CD4-positive, alpha-beta T cell treated with Interleukin-6 for 4 hours (primary cell): ENCODE measurements at places on chromosomes 7 and 10.
A peak's percentile ranks its signal among the peaks of the same experiment; 100 is the strongest.

GRCh38 chr10:91700788-91701444 is 68.0 kb upstream of the PPP1R3C start:
- no peak for DNase-seq

DNA sequence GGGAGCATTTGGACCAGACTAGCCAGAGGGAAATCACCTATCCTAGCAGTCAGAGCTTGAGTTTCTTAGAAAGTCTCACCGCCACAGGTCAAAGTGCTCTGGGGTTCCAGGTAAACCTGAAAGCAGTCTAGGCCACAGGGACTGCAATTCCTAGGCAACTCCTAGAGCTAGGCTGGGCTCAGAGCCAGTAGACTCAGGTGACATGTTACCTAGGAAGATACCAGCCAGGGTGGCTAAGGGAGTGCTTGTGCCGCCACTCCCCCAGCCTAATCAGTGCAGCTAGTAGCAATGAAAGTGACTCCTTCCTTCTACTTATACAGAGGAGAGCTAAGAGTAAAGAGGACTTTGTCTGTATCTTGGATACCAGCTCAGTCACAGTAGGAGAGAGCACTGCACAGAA is 348.7 kb upstream of the HPS1 start:
- DNase-seq: no peak

GRCh38 chr10:33900596-33900995 is 566.1 kb upstream of the NRP1 start:
- DNase-seq: no peak

- no peak for DNase-seq
Measured at GRCh38 chr7:137069249-137069963, 201.0 kb downstream of the CHRM2 start.

GRCh38 chr10:63760708-63761047 is 239.5 kb downstream of the REEP3 start:
- DNase-seq: no peak

GRCh38 chr10:114893251-114893650 is 44.7 kb upstream of the TRUB1 start:
- no peak for DNase-seq

GRCh38 chr10:21402606-21403083 is 122.8 kb downstream of the SKIDA1 start:
- no peak for DNase-seq

DNA sequence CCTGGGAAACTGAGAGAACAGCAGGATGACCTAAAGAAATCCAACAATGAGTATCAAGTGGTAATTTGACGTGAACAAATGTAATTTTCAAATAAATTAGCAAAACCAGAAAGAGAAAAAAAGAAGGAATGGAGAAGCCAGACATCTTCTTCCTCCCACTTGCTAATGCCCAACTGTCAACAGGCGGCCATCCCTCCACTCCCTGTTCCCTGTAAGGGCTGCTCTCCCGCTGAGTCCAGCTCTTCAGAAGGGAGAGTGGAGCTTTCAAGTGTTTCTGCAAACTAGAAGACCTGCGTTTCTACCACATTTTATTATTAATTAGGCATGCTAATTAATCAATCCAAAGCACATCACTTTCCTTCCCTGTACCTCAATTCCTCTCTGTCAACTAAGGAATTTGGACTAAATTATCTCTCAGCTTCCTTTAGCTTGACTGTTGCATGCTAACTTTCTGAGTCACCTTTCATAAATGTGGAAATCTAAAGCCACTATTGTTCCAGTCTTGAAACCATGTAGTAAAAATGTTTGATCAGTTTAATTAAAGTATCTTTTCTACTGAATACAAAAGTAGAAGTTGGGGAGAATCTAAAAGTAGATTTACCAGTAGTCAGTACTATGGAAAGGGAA is 48.4 kb upstream of the CUL1 start:
- no peak for DNase-seq

DNA sequence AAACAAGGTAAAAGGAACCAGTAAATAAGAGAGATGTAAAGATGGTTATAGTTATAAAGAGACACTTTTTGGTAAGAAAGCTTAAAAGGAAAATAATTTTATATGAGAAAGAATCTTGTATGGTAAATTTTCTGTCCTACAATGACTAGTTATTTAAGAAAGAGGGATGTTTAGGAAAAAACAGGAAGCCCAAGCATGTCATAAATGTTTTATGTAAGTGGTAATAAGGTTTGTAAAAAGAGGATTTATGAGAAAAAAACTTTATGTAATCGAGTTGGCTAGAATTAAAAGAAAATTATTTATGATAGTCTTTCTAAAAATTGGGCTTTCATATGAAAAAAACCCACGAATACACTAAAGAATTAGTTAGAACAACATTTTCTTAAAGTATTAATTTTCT is 34.2 kb upstream of the CREB3L2 start:
- DNase-seq: no peak

- no peak for DNase-seq
Measured at GRCh38 chr7:98810153-98810802, 59.5 kb downstream of the TMEM130 start.

GRCh38 chr7:27197137-27198042 is 2.5 kb downstream of the HOXA13 start:
- no peak for DNase-seq

- no peak for DNase-seq
Measured at GRCh38 chr10:130040351-130040750, 70.3 kb downstream of the C10orf143 start.

DNA sequence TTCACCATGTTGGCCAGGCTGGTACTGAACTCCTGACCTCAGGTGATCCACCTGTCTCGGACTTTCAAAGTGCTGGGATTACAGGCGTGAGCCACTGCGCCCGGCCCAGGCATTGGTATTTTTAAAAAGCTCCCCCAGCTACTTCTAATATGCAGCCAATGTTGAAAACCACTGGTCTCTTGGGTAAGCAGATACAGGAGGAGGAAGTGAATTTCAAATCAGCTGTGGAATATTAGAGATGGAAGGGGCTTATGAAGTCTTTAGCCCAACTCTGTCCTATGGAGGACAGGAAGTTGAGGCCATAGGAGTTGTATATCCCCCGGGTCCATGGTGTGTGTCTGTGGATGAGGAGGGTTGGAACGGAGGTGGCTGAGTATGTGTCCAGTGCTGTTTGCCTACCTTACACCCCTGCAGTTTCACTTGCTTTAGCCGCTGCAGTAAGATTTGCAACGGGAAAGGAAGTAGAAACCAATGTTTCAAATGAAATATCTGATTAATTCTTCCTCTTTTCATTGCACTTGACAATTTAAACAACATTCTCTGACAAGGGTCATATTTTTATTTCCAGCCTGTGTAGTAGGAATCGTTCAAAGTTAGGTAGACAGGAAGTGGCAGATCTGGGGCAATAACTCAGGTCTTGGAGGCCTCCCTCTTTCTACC is 3.4 kb downstream of the PDE6C start:
- DNase-seq: no peak

GRCh38 chr10:72083790-72084459 is 4.4 kb downstream of the SPOCK2 start:
- peak; percentile 71 for DNase-seq

DNA sequence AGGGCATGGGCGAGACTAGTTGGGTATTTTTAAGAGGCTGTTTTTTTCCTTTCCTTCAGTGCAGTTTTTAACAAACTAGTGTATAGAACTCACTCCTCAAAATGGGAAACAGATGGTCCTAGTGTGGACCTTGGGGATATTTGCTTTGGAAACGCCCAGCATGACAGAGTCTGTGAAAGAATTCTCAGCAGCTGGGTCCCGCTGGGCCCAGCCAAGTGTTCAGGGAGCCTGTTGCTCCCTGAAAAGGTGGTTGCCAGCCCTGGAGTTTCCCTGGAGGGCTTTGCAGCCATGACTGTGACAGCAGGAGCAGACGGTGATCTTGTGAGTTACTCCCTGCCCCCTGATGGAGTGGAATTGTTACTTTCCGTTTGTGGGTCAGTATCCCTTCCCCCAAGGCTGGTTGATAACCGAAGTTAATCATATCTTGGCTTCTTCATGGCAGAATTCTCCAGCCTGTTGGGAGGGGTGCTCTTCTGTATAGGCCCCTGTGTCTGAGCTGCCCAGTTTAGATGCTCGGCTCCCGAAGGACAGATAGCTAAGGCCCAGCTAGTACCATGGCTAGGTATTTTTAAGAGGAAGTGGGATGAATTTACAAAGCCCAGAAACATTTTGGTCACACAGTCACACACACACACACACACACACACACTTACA is 278.6 kb upstream of the HABP2 start:
- DNase-seq: no peak

- DNase-seq: no peak
Measured at GRCh38 chr7:42456267-42456666, 219.3 kb upstream of the GLI3 start.

- no peak for DNase-seq
Measured at GRCh38 chr7:44849885-44850544, 2.1 kb upstream of the H2AZ2 start.

DNA sequence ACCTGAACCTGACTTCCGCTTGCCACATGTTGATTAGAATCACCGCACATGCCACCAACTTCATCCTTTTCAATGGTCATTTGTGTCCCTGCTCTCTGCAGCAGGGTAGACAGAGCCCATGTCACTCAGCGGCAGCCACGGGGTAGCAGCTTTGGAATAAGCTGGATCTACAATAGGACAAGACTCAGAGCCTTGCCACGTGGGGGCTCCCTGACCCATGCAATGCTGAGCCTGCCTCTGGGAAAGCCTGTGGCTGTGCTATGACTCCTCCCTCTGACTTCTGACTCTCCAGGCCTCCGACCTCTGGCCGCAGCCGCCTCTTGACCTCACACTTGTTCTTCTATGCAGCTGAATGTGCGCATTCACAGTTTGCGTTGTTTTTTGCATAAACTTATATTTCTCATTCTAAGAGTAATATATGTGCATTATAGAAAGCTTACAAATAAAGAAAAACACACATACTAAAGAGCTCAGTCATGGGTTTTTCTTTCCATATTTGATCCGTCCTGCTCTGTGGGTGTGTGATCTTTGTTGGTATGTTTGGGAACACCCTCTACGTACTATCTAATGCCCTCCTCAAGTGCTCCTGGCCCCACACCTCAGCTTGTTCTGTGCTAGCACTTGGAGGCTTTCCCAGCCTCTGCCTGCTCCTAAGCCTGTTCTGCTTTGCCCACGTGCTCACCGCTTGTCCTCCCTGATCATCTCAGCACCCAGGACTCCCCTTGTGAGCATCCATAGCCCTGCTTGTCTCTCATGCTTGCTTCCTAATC is 198.0 kb upstream of the MKI67 start:
- DNase-seq: no peak

GRCh38 chr10:118521415-118522117 is 73.9 kb downstream of the PRLHR start:
- DNase-seq: no peak

DNA sequence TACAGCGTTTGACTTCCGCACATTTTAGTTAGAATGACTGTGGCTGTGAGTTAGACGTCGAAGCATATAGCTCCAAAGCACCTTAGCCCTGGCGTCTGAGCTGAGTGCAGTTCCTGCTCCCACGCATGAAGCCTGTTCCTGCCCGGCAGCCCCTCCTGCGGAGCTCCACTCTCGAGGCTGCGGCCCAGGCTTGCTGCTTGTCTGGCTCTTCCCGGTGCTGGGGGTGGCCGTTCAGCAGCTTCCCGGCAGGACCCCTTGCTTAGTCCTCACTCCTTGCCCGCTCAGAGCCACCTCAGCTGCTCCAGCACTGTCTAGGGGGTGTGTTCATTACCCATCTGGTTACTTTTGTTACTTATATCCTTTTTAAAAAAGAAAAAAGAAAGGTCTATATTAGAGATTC is 88.1 kb upstream of the DNAJB6 start:
- DNase-seq: no peak

DNA sequence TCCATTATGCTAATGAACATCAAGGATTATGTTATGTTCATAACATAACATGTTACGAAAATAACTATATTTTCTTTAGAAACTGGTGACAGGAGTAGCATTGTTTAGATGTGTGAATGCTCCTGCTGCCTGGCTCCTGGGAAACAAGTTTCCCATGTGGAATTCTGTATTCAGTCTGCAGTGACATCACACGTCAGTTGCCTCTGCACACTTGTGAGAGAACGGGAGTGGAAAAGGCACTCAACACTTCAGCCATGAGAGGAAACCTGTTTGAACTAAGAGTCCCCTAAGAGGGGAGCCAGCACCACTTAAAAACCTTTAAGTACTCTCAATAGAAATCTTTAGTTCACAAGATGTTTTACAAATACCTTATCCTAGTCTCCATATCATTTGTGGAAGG is 140.3 kb upstream of the FAM20C start:
- DNase-seq: no peak

- no peak for DNase-seq
Measured at GRCh38 chr10:101014966-101015581, 15.5 kb downstream of the LZTS2 start.

- no peak for DNase-seq
Measured at GRCh38 chr10:16904049-16904448, 86.8 kb upstream of the RSU1 start.

GRCh38 chr7:18109762-18110161 is 82.1 kb upstream of the PRPS1L1 start:
- no peak for DNase-seq

DNA sequence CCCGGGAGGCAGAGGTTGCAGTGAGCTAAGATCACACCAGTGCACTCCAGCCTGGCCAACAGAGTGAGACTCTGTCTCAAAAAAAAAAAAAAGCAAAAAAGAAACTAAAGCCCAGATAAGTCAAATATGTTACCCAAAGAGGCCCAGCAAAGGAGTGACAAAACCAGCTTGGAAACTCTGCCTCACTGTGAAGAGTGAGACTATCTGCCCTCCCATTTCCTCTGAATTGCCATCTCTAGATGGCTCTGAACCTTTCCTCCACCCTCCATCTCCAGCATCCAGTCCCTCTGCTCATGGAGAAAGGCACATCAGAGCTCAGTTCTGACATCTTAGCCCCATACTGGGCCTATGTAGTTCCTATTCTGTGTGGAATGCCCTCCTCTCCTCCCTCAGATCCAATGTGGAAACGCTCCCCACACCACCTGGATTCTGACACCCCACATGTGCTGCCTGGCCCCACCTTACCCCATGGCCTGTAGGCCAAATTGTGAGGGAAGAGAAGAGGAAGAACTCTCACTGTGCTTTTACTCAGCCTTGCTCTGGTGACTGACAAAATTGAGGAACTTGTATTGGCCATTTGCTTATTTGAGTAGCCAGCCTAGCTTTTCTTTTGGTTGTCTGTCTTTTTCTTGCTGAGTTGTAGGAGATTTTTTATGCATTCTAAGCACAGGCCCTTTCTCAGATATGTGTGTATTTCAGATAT is 18.0 kb upstream of the NUDCD3 start:
- DNase-seq: no peak

- no peak for DNase-seq
Measured at GRCh38 chr7:104998040-104998752, 15.8 kb upstream of the KMT2E start.

DNA sequence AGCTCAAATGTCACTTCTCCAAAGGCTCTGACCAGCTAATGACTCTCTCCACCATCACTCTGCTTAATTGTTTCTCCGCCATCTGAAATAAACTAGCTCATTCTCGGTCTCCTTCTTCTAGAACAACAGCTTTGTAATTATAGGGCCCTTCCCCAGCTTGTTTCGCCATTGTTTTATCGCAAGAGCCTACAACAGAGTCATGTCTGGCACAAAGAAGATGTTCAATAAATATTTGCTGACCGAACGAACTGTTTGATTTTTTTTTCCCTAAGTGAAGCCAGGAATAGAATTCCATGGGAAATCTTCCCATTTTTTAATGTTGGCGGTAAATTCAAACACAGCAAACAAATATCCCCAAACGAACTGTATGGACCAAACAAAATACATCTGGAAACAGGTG is 63.8 kb upstream of the NMT2 start:
- no peak for DNase-seq
